ENCODE measurements at places on chromosomes 12 and 14.

GRCh38 chr14:26974965-26975364 lies 377.1 kb upstream of the NOVA1 start:
- DNase-seq = no peak

DNA sequence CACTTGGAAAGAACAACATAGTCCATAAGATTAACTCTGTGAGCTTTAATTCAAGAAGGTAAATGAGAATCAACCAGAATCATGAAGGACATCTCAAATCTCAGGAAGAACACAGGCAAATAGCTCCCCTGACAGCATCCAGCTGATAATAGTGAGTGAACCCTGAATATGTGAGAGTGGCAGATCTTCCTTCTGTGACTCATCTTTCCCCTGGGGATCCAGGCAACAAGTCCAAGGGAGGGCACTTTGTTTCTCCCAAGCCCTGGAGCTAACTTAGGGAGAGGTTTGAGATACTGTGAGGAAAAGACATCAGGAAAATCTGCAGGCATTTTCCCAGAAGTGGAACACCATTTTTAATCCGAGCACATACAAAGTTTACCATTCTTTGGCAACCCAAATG lies 763.9 kb upstream of the MGAT4C start:
- DNase-seq = no peak

DNA sequence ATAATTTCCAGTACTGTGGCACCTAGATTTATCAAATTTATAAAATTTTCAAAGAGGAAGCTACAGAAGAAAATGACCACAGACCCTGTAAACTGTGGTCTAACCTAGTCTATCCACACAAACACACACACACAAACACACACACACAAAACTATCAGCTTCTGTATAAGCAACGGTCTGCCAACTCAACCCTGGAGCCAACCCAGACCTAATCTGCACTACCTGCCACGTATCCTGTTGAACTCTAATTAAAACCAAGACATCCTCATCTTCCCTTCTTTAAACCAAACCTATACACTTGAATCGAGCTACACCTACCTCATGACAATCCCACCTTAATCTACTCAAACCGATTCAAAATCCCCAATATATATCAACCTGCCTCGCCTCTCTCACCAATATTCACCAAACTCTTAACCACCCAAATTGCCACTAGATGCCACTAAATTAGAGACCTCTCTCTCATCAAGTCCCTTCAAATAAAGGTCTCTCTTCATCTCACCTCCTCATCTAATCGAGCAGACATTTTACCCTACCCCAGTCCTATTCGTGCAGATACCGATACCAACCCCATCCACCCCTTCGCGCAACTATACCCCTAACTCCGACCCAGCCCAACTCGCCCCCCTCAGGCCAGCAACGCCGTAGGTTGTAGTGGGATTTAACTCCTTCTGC lies 808 bp downstream of the ACIN1 start:
- no peak for DNase-seq

DNA sequence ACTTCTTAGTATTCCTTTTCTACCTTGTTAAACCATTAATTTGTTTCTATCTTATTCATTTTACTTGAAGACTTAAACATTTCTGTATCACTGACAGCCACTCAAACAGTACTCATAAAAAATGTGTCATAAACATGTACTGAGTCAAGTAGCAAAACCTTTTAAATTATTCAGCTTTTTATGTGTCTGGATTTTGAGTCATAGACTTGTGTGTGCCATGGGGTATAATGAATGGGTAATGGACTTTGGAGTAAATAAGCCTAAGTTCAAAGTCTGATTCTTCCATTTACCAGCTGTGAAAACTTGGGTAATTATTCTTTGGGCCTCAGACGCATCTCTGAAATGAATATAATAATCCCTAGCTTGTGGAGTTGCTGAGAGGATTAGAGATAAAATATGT lies 199.0 kb downstream of the RAD51B start:
- DNase-seq = no peak

DNA sequence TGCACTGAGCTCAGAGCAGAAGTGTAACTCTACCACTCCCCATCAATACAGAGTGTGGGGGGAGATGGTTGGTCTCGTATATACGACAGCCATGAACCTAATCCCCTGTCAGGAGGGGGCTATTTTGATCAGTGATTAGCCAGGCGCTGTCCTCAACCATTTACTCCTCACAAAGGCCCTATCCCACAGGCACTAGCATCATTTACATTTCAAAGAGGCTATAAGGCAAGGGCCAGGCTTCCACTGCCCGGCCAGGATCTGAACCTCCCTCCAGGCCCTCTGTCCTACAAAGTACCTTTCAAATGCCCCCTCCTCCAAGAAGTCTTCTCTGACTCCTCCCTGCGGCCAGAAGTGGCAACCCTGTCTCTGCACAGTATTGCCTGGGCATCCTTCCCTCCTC lies 74.7 kb downstream of the ITPK1 start:
- no peak for DNase-seq

GRCh38 chr12:111544032-111544431 lies 55.1 kb downstream of the ATXN2 start:
- no peak for DNase-seq

DNA sequence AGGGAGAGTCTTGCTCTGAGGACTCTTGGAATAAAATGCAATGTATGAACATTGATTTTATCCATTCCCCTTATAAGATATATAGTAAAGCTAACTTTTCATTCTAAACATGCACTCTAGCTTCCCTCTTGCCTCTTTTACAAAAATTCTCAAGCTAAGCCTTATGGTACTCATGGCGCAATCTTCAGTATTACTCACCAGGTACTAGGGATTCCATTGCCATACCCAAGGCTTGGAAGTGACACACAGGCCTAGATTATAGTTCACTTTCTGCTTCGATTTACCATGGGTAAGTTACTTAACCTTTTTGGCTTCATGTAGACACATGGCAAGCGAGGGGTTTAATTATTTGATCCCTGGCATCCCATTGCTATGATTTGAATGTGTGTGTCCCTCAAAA lies 331.5 kb downstream of the LRIG3 start:
- DNase-seq = no peak

GRCh38 chr12:31641509-31642090 lies 17.9 kb upstream of the ETFBKMT start:
- DNase-seq = no peak

DNA sequence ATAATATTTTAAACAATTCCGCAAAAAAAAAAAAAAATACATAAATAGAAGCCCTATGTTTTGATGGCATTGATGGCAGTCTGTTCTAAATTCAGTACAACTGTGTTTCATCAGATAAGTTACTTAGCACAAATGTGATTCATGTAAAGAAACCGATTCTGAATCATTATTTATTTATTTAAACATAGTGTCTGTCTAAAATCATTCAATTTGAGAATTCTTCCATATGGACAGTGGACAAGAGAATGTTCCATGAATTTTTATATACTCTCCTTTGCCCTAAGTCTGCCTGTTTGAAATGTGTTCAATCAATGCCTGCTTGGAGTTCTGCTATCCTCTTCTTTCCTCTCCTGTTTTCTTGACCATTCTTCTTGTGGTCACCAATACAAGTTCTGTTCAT lies 126.5 kb downstream of the PDE3A start:
- DNase-seq = no peak

DNA sequence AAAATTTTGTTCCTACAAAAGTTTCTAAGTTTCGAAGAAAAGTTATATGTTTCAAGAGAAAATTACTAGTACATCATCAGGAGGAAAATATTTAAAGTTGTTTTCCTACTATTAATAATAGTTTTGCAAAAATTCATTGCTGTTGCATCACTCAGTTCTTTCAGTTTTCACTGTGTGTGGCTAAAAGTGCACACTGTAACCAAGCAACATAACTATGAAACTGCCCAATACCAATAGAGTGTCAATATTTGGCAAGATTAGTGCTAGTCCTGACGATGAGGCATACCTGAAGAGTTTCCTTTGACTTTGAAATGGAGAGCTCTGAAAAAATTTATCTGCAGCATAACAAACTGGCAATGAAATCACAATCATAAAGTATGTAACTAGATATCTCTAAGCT lies 194.3 kb downstream of the CPNE8 start:
- DNase-seq = no peak

GRCh38 chr14:23070262-23071129 lies 13.2 kb upstream of the CDH24 start:
- DNase-seq = no peak

- no peak for DNase-seq
Measured at GRCh38 chr14:103122947-103123633, at the start of gene TNFAIP2. TSS of gene TNFAIP2 (plus strand) at chr14:103123461. CDS start at chr14:103126458, 2,997 bp downstream.

- DNase-seq = no peak
Measured at GRCh38 chr14:60817113-60817512, 82.6 kb downstream of the MNAT1 start.

DNA sequence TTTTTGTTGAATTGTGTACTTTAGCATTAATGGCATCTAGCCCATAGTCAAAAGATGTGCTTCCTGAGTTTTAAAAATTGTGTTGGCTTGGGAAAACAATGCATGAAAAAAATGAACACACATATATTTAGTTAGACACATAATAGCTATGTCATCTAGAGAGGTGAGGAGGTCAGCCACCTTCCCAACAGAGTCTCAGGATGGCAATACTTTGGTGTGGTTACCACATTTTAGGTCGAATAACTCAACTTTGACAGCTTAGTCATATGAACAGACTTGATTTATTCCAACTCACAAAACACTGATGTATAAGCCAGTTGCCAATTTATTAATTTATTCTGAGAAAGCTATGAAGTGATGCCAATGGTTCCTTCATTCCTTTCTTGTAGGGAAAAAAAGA lies 114.0 kb downstream of the ETNK1 start:
- no peak for DNase-seq

- peak; percentile 34 for DNase-seq
Measured at GRCh38 chr12:94603434-94604365, 46.7 kb downstream of the TMCC3 start.

DNA sequence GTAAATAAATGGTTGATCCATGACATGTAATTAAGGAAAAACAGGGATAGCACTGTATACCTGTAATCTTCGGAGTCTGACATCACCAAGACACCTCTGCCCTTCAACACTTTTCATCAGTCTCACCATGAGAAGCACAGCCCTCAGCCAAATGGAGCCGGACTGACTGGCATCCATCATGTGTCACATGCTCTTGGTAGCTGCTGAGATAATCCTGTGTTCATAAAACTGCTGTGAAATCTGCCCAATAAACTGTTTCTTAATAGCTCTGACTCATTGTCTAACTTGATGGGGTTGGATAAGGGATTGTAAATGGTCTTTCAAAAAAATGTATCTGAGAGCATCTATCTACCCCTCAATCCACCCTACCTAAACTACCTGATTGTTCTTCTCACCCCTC lies 33.6 kb downstream of the KCNH5 start:
- no peak for DNase-seq

DNA sequence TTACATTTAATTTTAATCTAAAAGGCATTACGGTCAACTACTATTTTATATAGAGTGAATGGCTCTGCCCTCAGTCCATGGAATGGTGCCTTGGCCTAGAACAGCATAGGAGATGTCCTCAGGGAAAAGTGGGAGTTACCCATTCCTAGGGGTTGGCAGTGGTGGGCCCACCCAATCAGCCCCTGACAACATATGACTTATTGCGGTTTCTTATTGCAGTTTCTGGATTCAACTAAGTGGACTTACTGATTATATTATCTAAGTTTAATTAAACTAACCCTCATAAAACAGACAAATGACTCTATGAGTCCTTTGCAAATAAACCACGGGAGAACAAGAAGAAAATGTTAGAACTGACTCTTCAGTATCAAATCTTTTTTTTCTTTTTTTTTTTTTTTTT lies 2.3 kb upstream of the PPP2R5E start:
- DNase-seq = no peak

DNA sequence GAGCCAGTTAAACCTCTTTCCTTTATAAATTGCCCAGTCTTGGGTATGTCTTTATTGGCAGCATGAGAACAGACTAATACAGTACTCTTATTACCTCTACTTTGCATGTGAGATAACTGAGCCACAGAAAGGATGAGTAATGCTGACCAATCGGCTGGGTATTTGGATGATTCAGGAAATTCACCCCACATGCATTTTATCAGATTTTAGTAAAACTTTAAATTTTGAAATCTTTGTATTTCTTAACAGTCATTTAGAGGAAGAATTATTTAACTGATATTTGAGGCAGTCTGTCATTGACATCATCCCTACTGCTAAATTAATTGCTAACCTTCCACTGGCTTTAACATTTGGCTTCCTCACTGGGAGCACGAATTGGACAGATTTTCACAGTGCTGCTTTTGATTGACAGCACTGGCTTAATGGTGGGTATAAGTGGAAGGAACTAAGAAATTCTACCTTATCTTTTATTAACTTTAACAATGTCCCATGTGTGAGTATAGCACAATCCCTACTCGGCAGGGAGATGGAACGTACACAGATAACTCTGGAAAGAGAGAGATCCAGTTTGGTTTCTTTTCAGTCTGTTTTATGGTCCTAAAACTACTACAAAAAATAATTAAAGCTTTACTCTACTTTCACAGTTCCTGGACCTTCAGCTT lies 261.0 kb downstream of the DACT1 start:
- DNase-seq = no peak

DNA sequence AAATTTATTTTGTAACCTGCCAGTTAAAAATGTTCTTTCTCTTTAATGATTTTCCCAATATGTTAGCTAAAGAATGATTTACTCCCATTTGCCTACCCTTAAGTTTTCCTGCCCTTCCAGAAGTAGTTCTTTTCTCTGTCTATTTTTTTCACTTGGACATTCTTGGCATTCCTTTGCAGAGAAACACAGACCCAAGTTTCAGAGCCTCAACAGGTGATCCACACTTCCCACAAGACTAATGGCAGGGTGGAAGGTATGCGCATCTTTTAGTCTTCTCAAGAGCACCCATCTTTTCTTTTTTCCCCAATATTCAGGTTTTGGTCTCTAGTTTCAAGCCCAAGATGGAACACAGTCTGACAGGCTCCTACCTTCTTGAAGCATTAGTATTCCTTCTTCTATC lies 420.7 kb downstream of the ADAMTS20 start:
- DNase-seq = no peak

- peak; percentile 34 for DNase-seq
Measured at GRCh38 chr12:103877934-103878510, 37.0 kb upstream of the NT5DC3 start.

- DNase-seq = no peak
Measured at GRCh38 chr12:32586390-32586789, 92.7 kb upstream of the DNM1L start.

GRCh38 chr12:47808050-47808449 lies 11.7 kb downstream of the HDAC7 start:
- peak; percentile 51 for DNase-seq

- peak; percentile 8 for DNase-seq
Measured at GRCh38 chr12:117587631-117588287, 226.3 kb upstream of the NOS1 start.

DNA sequence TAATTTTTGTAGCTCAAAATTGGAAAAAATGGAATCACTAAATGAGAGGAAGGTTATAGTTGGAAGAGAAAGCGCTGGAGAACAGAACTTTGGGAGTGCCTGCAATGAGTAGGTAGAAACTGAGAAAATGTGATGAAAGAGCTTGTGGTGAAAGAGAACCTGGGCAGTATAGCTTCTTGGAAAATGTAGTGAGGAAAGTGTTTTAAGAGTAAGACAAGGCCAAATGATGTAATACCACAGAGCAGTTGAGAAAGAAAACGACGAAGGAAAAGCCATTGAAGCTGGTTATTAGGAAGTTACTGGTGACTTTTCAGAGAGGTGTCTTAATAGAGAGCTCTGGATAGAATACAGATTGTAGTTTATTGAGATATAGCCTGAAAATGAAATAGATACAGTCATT lies 255.3 kb downstream of the AEBP2 start:
- no peak for DNase-seq

GRCh38 chr14:65731933-65732506 lies 319.5 kb downstream of the FUT8 start:
- no peak for DNase-seq

GRCh38 chr14:84397631-84398030 lies 1132.3 kb upstream of the FLRT2 start:
- DNase-seq = no peak

GRCh38 chr12:112243255-112244110 lies 118.1 kb downstream of the TRAFD1 start:
- DNase-seq = no peak
